ENCODE measurements at places on chromosomes 11 and 22. TPM values are rescaled to one million over a fixed set of nuclear protein-coding genes. Genes with fewer than 3 reads are reported as not detected.

- DNase-seq: no peak
These were observed 6.4 kb downstream of the RCE1 start for GRCh38 chr11:66849501-66850234.

DNA sequence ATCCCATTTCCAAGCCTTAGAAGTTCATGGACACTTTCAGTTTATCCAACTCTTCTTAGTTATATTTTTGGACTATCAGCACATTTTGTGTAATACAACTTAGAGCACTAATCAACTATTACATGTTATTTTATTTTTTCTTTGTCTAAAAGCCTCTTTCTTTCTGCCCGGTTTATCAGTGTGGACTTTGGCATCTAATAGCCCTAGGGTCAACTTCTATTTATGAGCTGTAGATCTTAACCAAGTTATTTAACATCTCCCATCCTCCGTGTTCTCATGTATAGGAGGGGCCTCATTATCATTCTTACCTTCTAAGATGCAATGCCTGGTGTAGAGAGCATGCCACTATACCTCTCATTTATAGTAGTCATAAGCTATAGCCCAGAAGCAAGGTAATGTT lies 4.4 kb downstream of the CARD16 start:
- DNase-seq: no peak

- DNase-seq: no peak
These were observed 23.8 kb downstream of the DRD4 start for GRCh38 chr11:660681-661444.

- no peak for DNase-seq
These were observed 34.3 kb upstream of the MPPED1 start for GRCh38 chr22:43377548-43377895.

- no peak for DNase-seq
These were observed 119.6 kb upstream of the BLID start for GRCh38 chr11:122235615-122236014.

DNA sequence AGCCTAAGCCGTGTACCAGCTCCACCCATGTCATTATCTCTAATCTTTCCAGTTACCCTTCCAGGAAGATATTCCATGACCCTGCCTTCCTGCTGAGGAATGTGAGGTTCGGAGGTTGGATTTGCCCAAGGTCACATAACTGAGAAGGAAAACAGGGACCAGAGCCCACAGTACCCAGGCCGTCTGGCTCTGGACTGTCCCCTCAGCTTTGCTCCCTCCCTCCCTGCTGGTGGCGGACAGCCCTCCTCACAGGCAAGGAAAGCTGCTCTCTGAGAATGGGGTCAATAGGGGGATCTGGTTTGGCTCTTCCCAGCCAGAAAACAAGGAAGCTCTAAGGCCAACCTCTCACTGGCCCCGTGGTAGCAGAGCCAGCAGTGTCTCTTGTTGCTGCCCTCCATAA lies 63.3 kb downstream of the SYN3 start:
- no peak for DNase-seq

- no peak for DNase-seq
These were observed 90.4 kb upstream of the BIRC3 start for GRCh38 chr11:102226702-102227490.

DNA sequence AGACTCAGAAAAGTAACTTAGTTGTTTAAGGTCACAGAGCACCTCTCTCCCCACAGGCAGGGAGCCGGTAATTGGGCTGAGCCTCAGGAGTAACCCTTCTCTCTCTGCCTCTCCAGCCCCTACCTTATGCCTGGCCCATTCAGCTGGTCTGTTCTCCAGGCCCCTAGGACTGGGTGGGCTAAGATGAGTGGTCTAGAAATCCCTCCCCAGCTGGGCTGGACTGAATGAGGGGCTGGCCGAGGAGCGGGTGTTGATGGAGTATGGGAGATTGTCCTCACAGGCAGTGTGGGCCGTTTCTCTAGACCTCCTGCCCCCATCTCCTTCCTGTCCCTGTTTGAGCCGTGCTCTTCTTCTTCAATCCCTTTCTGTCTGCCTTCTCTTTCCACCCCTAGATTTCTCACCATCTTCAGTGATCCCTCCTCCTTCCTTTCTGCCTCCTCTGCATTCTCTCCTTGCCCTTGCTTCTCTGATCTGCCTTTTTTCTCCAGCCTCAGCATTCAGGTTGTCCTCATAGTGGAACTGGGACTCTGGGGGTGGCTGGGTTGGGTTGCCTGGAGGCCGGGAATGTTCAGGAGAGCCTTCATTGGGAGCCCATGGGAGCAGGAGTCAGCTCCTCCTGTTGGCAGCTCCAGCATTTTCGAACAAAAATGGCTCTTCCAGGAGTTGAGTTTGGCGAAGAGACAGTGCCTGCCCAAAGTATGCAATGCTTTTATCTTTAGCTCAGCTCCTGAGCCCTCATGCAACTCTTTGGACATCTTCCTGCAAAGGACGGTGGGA lies 7.6 kb downstream of the ST3GAL4 start:
- no peak for DNase-seq

- DNase-seq: no peak
These were observed 309.8 kb upstream of the NCAM1 start for GRCh38 chr11:112651386-112651785.

DNA sequence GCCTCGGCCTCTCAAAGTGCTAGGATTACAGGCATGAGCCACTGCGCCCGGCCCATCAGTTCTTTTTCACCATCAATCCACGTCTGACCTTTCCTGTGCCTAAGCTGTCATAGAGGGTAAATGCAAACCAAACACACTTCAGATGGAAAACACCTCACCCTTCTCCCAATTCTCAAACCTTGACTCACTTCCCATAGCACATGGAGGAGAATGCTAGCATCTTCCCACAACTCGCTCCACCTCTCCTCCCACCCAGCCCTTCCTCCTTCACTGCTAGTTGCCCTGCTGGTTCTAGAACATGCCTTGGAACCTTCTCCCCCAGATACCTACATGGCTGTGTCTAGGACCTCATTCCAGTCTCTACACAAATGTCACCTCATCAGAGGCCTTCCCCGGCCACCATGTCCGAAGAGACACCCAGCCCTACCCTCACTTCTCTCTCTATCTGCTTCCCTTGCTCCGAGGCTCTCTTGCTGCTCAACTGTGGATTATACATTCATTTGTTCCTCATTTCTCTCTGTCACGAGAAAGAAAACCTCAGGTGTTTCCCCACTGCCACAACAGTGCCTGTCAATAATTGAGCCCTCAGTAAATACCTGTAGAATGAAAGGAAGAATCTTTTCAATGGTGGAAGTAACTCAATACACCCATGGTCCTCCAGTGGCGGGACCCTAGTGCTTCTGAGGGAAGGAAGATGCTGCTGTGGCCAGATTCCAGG lies 21.3 kb upstream of the NCF4 start:
- no peak for DNase-seq

- DNase-seq: peak; percentile 80
These were observed 688 bp downstream of the SERPING1 start for GRCh38 chr11:57597916-57598830.

DNA sequence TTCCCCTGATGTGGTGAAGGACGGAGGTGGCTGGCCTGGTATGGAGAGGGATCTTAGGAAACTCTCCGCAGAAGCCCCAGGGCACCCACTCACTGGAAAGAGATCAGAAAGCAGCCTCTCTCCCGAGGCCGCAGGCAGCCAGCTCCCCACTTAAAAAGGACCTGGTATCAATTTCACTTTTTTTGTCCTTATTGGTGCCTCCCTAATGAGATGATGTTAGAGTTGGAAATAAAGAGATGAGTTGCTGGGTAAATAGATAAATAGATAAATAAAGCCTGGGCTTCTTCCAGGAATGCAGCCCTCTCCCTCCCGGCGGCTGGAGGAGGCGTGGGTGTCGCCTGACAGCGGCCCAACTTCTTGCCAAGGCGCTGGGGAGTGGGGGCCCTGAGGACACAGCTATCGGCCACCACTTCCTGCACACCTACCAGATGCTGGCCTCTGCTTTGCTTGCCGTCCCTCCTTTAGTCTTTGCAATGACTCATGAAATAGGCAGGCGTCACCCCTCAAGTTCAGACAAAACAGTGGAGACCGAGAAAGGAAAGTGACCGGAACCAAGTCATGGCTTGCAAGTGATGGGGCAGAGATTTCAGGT lies 42.9 kb downstream of the LINC01488 start:
- DNase-seq: no peak

DNA sequence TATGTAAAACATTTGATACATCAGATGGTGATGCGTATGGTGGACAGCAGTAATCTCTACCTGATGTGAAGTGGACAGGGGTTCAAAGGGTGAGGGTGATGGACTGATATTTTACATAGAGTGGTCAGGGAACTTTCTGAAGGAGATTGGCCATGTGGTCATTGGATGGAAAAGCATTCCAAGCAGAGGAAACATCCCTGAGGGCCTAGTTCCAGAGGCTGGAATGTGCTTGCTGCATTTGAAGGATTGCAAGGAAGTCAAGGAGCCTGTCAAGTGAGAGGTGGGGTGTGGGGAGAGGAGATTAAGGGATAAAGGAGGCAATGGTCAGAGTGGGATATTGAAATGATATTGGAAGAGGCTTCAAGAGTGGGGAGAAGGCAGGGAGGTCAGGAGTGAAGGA lies 151.9 kb upstream of the NTM start:
- DNase-seq: no peak

- DNase-seq: peak; percentile 92
These were observed at the start of the genes KBTBD4 and NDUFS3 for GRCh38 chr11:47578524-47579494. Gene KBTBD4 (minus strand): TSS chr11:47578970. CDS start chr11:47578951, 19 bp downstream. Gene NDUFS3 (plus strand): TSS chr11:47579074. CDS start chr11:47579092, 18 bp downstream.

GRCh38 chr11:61777234-61778090 lies 14.9 kb downstream of the TMEM258 start:
- DNase-seq: no peak

- no peak for DNase-seq
These were observed 144.6 kb upstream of the RASSF10 start for GRCh38 chr11:12864316-12865156.

DNA sequence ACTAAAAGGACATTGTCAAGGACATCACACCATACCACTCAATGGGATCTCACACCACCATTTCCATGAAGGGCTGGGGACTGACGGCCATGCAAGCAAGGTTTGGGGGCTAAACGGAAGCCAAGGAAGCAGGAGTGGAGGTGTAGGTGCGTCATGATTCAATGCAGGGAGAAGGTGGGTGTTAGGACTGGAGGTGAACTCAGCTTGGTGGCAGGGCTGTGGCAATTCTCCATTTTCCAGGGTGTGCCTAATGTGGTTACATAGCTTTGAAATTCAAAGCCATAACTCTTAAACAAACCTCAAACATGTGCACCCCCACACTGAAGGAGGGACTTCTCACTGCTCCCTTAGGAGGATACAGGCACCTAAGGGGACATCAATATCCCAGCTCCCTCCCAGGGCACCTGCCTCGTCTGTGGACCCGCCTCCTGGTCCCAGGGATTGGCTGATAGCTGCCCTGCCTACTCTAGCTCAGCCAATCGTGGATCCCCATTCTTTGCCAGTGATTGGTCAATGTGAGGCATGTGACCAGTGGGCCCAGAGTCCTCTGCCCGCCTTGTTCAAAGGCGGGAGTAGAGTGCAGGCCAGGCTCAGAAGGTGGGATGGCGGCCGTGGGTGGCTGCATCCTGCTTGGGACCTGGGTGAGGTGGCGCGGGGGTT lies 64.6 kb downstream of the CTTN start:
- DNase-seq: no peak

- DNase-seq: no peak
These were observed 51.8 kb upstream of the SLC22A12 start for GRCh38 chr11:64539239-64539638.

- DNase-seq: no peak
These were observed 19.0 kb downstream of the POLD3 start for GRCh38 chr11:74611369-74611861.

The MRGPRG gene
- total RNA-seq: not detected

The SMIM35 gene
- total RNA-seq: 0.13 TPM

The MN1 gene
- total RNA-seq: 3.3 TPM

The NXPE2 gene
- 0.21 TPM for total RNA-seq

The SHANK3 gene
- total RNA-seq: 37.1 TPM

The STK33 gene
- 13.1 TPM for total RNA-seq

The GGT5 gene
- total RNA-seq: 58.2 TPM

The ANKRD49 gene
- total RNA-seq: 13.9 TPM

The IGLL1 gene
- total RNA-seq: not detected

The C22orf31 gene
- total RNA-seq: not detected

The UBQLNL gene
- total RNA-seq: 1.4 TPM

The TTC36 gene
- total RNA-seq: 0.60 TPM

The ACAD8 gene
- 31.1 TPM for total RNA-seq

The ROBO3 gene
- 27.4 TPM for total RNA-seq

The SPON1 gene
- total RNA-seq: 37.1 TPM

The KCNJ1 gene
- total RNA-seq: not detected

The SPI1 gene
- total RNA-seq: 10.6 TPM
